GM04503 (cell line): ENCODE measurements at places on chromosomes 4 and X.

- DNase-seq, result no peak
Observed at GRCh38 chrX:9677098-9677739, 88.4 kb downstream of the GPR143 start.

- no peak for DNase-seq
Observed at GRCh38 chrX:47798861-47799260, 37.8 kb upstream of the ZNF81 start.

GRCh38 chr4:180394312-180394711 lies 1848.9 kb upstream of the TENM3 start:
- no peak for DNase-seq

DNA sequence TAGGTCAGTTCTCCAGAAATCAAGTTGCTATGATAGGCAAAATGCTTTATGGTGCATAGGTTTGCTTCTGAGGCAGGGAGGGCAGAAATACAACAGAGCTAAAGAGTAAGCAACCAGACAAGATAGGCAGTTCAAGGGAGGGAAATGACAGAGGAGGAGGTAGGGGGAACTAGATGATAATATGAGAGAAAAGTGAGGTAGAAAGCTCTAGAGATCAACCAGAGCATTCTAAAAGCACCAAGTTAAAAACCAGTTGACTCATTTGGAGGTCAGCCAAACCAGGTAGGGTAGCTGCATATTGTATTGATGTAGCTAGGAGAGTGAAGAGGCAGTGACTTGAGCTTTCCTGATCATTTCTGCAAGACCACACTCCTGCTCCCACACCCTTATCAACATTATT lies 49.0 kb upstream of the SLC16A2 start:
- DNase-seq, result no peak

GRCh38 chr4:80201252-80202151 lies 4.2 kb downstream of the PRDM8 start:
- DNase-seq, result no peak

DNA sequence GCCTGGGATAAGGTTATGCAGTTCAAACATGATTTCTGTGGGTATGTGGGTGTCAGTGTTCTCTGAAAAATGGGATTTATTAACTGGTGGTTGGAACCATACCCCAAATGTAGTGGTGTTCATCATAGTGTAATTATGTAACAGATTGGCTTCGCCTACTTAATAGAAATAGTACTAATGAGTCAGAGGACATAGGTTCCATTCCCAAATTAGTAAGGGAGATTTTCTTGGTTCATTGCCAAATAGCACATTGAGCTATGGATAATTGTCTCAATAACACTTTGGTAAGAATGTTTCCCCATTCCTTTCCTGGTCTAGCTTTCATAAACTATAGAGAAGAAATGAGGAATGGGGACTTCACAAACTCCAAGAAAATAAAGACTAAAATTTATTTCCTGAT lies 20.5 kb upstream of the CYBB start:
- DNase-seq, result no peak

DNA sequence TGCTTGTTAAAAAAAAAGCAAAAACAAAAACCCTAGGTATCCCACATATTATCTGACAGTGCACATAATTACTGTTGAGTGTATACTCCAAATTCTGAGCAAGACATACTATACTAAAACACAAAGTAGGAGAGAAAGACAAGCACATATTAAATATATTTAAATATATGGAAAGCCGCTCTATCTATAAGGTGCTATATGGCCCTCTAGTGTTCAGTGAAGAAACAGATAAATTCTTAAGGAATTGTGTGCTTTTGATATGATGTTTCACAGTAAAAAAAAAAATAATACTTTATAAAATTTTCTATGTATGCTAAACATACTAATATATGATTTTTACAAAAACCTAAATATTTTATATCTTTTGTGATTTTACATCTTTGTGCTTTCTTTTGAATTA lies 137.8 kb downstream of the FBXW7 start:
- no peak for DNase-seq

DNA sequence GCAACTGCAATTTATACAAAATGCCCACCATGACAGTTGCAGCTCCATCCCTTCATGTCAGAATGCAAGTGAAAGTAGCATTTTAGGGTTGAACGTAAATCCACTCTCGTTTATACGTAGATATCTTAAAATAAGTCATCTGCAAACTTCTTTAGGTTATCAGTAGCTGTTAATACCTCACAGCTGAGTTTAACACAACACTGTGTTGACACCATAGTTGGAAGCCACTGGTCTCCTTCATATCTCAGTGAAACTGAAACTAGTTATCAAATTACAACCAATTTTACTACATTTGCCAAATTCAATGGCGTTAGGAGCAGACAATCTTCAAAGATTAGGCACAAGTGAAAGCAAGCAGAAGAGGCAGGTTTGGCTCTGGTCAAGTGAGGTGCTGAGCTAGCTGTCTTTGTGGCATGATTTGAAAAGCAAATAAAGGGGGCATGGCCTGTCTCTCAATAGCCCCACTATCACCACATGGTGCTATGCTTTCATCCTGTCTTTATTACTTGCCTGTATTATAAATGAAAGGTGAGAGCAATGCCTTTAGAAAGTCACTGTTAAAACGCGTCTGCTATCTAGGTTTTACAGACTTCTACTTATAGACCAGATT lies 12.3 kb downstream of the PPP3CA start:
- no peak for DNase-seq

DNA sequence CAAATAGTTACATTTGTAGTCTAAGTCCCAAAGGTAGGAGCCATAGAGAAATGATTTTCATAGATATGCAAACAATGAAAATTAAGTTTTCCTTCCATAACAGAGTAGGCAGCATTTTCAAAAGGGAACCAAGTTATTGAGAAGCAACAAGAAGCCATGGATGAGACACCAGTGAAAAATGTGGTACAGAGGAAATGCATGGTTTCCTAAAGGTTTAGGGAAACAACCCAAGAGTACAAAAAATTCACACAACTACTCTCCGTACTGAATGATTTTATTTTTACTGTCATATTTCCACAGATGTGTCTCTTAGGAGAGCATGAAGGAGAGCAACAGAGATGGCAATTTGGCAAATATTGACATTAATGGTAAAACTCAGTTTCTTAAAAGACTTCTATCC lies 1408.9 kb upstream of the PCDH7 start:
- no peak for DNase-seq

GRCh38 chr4:153684182-153684970 lies at the start of gene TLR2:
Gene TLR2 (plus strand): TSS chr4:153684280. CDS start chr4:153702908, 18,628 bp downstream.
- DNase-seq, result no peak

DNA sequence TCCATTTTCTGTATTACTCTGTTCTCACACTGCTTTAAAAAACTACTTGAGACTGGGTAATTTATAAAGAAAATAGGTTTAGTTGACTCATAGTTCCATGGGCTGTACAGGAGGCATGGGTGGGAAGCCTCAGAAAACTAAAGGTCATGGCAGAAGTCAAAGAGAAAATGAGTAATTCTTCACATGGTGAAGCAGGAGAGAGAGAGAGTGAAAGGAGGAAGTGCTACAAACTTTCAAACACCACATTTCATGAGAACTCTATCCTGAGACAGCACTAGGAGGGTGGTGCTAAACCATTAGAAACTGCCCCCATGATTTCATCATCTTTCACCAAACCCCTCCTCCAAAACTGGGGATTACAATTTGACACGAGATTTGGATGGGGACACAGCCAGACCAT lies 108.0 kb upstream of the PBDC1 start:
- no peak for DNase-seq

DNA sequence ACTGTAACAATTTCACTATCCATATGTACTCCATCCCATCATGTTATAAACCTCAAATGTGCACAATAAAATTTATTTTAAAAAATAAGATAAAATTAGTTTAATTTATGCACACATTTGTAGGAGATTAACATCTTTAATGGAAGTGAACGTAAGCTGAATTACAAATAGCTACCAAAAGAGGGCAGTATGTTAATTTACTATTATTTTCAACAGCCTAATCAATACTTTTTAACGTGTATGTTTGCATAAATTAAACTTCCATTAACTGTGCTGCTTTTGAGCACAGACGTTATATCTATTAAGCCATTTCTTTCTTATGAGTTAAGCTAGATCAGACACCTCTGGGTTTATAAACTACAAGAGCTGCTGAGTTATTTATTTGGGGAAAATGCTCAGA lies 56.5 kb upstream of the PHKA2 start:
- DNase-seq, result no peak

GRCh38 chrX:24567169-24567568 lies 80.0 kb downstream of the PCYT1B start:
- DNase-seq, result no peak

- DNase-seq, result no peak
Observed at GRCh38 chr4:104766676-104767075, 272.0 kb upstream of the CXXC4 start.

GRCh38 chrX:71177327-71177726 lies 32.7 kb downstream of the NLGN3 start:
- no peak for DNase-seq

GRCh38 chr4:186008057-186008456 lies 60.9 kb upstream of the TLR3 start:
- DNase-seq, result no peak

- no peak for DNase-seq
Observed at GRCh38 chr4:11748164-11748872, 319.6 kb upstream of the HS3ST1 start.

GRCh38 chrX:9865804-9866472 lies 79.7 kb downstream of the SHROOM2 start:
- DNase-seq, result no peak

DNA sequence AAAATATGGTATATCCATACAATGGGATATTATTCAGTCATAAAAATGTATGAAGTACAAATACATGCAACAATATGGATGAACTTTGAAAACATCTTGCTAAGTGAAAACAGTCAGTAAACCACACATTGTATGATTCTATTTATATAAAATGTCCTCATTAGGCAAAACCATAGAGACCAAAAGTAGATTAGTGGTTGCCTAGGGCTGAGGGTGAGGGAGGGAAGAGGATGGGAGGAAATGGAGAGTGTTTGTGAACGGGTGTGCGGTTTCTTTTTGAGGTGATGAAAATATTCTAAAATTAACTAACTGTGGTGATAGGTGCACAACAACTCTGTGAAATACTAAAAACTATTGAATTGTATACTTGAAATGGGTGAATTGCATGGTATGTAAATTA lies 29.6 kb downstream of the TEX11 start:
- DNase-seq, result no peak

- DNase-seq, result no peak
Observed at GRCh38 chr4:101163936-101164335, 183.4 kb downstream of the PPP3CA start.

DNA sequence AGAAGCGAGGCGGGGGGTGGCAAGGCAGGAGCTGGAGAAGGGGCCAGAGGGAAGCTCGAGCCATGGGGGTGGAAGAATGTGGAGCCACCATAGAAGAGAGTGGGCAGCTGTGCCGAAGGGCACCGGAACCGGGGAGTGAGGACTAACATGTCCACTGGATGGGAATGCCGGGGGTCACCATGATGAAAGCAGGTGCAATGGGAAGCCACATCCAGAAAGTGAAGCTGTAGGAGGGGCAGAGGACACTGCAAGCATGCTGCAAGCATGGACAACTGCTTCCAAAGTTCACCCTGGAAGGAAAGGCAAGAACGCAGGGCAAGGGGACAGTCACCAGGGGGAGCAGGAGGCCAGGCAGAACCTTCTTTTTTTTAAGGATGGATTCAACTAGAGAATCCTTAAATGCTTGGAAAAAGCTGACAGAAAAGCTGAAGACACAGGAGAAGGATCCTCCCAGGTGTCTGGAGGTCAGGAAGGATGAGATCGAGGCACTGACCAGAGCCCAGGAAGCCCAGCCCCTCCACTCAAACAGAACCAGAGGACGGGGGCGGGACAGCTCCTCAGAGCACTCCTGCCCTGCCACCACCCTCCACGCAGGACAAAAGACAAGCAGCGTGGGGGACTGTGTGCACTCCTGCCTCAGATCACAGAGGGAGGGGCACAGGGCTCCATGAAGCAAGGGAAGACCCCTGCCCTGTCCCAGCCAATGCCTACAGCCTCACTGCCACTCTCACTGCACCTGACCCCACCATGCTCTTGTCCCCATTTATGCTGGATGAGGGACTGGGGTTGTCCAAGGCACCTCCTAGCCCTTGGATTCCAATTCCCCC lies 169.2 kb downstream of the AFAP1 start:
- no peak for DNase-seq

DNA sequence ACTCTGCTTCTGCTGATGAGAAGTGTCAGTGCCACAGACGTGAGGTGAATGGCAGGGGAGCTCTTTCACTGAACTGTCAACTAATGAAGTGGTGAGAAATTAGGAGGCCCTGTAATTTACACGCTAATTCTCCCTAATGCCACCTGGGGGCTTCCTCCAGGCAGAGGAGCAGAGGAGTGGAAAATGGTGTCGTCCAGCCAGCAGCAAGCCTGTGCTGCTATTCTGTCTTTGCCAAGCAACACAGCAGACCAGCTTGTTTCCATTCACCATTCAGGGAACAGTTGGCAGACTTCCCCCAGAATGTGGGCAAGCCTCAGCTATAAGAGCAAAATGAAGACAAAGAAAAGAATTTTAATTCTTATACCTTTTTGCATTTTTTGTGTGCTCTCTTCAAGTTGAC lies 245.2 kb upstream of the TET2 start:
- DNase-seq, result no peak

DNA sequence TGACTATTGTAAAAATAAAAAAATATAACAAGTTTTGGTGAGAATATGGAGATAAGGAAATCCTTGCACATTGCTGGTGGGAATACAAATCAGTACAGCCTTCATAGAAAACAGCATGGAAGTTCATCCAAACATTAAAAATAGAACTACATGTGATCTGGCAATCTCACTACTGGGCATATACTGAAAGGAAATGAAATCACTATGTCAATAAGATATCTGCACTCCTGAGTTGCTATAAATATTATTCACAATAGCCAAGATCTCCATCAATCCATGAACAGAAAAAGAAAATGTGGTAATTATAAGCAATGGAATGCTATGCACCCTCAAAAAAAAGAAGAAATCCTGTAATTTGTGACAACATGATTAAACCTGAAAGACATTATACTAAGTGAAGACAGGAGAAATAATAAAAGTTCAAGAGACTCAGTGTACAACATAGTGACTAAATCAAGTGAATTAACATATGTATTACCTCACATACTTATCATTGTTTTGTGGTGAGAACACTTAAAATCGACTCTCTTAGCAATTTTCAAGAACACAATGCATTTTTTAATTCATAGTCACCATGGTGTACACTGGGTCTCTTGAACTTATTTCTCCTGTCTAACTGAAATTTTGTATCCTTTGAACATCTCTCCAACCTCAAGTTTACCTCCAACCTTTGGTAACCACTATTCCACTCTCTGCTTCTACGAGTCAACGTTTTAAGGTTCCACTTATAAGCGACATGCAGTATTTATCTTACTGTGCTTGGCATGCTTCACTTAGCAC lies 1703.7 kb upstream of the AGA start:
- DNase-seq, result no peak

DNA sequence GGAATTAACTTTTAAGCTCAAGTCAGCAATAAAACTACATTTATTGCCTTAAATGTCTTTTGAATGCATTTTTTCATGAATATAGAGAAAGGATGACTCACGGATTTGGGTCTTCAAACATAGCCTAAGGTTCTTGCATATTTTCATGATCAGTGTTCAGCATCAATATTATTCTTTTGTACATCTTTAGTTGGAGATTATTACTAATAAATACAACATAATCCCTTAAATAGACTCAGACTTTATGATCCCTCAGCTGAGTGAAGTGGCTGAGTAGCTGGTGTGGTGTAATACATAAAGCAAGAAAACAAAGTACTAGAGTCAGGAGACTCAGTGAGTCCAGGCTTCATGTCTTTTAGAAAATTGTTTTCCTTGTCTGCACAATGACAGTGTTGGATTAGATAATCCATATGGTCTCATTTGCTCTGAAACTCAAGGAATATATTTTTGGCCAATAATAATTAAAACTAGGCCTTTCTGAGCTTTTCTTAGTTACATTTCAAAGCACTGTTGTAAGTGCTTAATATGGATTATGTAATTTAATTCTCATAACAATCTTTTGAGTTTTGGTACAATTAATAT lies 78.3 kb upstream of the UNC5C start:
- DNase-seq, result no peak
